ENCODE measurements at places on chromosomes 16 and 17. TPM values are rescaled to one million over a fixed set of nuclear protein-coding genes. Genes with fewer than 3 reads are reported as not detected.

GRCh38 chr17:79073706-79074088 lies 927 bp upstream of the ENGASE start:
- no peak for DNase-seq

CACNG5 gene
- polyA plus RNA-seq: not detected

DNA sequence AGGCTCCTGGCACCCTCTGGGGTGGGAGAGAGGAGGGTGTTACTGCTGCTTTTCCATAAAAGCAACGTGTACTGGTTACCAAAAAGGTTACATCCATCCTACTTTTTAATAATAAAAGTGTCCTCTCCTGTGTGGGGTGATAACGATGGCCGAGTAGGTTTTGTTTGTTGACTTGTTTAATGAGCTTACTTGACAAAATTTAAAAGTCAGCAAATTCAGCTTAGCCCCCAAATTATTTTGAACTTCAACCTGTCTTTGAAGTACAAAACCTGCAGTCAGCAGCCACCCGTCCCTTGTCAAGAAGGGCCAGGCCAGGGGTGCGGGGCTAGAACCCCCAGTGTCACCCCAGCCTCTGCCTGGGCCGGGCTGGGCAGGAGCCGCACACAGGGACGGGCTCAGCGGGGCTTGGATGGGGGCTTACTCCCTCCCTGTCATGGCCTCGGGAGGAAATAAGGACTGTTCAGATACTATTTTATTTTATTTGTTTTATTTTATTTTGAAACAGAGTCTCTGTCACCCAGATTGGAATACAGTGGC lies 103.9 kb upstream of the CHMP6 start:
- no peak for DNase-seq

DNA sequence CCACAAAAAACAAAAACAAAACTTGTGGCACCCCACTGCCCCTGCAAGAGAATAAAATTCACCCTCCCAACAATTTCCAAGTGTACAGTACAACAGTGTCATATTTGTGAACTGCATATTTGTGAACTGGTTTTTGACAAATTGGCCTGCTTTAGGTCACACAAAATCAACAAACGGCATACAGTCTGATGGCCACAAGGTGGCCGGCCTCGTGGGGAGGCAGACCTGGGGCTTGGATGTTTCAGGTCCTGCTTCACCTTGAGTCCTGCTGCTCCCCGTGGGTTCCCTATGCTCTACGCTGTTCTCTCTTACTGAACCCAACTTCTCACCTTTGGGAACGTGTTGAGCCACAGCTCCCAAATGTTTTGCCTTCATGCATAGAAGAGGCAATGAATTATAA lies 102.2 kb downstream of the CDK5R1 start:
- no peak for DNase-seq

HOXB13 gene
- polyA plus RNA-seq: not detected

GRCh38 chr16:78506367-78507193 lies 407.1 kb downstream of the WWOX start:
- no peak for DNase-seq

- DNase-seq: no peak
These were observed 1.8 kb downstream of the TMIGD1 start for GRCh38 chr17:30332057-30332542.

- DNase-seq: no peak
These were observed 71.7 kb downstream of the PRKCB start for GRCh38 chr16:23907457-23907902.

EVPL gene
- 0.54 TPM for polyA plus RNA-seq

DNA sequence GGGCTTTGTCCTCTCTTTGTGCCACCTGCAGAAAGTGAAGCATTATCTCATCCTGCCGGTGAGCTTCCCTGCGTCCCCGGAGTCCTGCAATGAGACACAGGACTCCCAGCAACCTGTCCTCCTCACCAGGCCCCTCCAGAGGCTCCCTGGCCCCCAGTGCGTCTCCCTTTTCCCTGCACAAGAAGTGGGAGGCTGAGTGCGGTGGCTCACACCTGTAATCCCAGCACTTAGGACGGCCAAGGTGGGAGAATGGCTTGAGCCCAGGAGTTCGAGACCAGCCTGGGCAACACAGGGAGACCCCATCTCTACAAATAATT lies 8.4 kb downstream of the GRB7 start:
- no peak for DNase-seq

- DNase-seq: no peak
These were observed 232.1 kb downstream of the FTO start for GRCh38 chr16:53936052-53936451.

- no peak for DNase-seq
These were observed 6.7 kb downstream of the NEK8 start for GRCh38 chr17:28735242-28735722.

CA7 gene
- polyA plus RNA-seq: not detected

- peak; percentile 1 for DNase-seq
These were observed 1389.4 kb upstream of the GOT2 start for GRCh38 chr16:60123392-60124023.

DNA sequence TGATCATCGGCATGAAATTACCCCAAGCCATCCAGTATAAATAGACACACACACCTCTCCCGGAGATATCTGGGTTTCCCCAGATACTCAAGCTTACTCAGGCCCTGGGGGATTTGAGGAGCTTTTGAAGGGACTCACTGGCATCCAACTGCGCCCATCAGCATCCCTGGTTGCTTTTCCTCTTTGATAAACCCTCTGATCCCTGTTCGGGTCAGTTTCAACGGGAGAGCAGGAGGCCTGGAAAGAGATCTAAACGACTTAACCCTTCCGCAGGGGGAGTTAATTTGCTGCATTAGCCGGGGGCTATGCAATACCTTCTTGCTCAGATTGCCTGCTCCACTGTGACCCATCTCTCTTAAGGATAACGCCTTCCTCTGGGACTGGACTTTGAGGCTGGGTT lies 76.6 kb downstream of the MAF start:
- DNase-seq: no peak

DNA sequence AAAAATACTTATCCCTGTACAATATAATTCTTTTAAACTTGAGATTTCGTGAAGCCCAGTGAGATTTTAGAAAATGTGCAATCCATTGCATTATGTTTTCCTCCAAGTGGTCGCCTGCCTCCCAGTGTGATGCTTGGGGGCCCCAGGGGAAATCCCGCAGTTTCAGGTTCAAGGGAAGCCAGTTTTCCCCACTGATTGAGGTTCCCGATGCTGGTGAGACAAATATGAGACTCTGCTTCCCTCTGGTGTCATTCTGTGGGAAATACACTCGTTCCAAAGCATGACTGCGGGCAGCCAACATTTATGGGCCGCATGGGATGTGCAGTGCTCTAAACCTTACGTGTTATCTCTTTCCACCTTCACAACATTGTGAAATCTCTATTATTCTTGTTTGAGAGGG lies 200.8 kb downstream of the PRKCB start:
- DNase-seq: peak; percentile 6

KRT39 gene
- 2.9 TPM for polyA plus RNA-seq

- DNase-seq: no peak
These were observed 47.4 kb downstream of the RBFOX3 start for GRCh38 chr17:79563237-79564013.

ITGB3 gene
- 10.9 TPM for polyA plus RNA-seq

DNA sequence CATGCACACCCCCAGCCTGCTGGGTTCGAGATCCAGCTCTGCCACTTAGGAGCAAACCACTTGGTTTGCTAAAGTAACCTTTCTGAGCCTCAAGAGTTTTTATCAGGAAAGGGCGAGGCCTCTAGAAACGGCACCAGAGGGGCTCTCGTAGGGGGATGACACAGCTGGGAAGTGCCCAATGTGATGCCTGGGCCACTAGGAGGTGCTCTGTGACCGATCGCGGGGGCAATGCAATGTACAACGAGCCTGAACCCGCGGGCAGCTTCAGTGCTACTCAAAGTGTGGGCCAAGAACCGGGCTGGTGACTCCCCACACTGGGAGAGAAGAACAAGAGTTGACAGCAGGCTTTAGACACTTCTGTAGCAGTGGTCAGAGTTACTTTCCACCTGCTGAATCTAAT lies 9.4 kb downstream of the C16orf89 start:
- DNase-seq: no peak

Measured in hindlimb muscle (tissue), 1 donor.